ENCODE measurements at places on chromosomes 13 and 19.
A peak's percentile ranks its signal among the peaks of the same experiment; 100 is the strongest.

- no peak for DNase-seq
Measured at GRCh38 chr19:45771311-45771933, 2.4 kb upstream of the SIX5 start.

DNA sequence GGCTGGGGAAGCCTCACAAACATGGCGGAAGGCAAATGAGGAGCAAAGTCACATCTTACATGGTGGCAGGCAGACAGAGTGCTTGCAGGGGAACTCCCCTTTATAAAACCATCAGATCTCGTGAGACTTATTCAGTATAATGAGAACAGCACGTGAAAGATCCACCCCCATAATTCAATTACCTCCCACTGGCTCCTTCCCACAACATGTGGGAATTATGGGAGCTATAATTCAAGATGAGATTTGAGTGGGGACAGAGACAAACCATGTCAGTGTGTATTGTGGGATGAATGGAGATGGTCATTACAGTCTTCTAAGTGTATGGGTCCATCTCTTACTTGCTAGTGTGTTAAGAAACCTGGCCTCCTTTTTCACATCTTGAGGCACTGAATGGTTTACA is 4.4 kb downstream of the BCKDHA start:
- no peak for DNase-seq

GRCh38 chr19:9498183-9498902 is at the start of gene ZNF560:
Gene ZNF560 (minus strand): TSS chr19:9498616. CDS start chr19:9475313, 23,303 bp downstream.
- DNase-seq = no peak

- DNase-seq = no peak
Measured at GRCh38 chr19:45103508-45104319, 10.7 kb downstream of the PPP1R37 start.

- DNase-seq = no peak
Measured at GRCh38 chr19:14536926-14537692, 7.7 kb downstream of the TECR start.

DNA sequence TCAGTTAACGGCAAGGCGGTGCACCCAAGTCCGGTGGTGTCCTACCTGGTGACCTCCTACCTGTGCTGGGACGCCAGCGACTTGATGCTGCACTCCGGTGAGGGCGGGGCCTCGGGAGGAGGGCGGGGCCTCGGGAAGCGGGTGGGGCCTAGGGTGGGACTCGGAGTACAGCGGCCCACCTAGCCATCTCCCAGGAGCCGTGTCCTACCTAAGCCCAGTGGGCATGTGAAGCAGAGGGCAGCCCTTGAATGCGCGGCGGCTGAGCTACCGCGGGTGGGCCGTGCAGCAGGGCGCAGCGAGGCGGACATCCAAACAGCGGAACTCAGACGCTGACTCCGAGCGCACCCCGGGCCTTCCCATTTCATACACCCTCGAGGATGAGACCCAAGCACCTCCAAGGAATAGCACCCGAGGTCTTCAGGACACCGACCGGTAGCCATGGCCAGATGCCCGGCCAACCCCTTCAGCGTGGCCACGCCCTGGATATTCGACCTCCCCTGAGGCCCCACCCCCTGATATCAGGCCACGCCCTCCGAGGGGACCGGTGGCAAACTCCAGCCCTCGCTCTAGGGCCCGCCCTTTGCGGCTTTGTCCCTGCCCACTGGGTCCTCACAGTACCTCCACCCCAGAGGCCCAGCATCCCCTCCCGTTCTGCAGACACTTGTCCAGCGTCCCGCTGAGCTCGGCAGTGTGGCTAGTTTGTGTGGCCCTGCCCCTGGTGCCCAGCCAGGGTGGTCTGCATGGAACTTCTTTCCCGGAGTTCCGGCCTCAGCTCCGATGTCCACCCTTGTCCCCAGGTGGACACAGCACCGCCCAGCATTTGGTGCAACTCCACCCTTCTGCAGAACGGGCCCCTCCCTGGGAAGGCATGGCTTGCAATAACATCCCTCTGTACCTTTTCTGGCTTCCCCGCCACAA is 5.4 kb downstream of the KLK1 start:
- DNase-seq = peak; percentile 28

- no peak for DNase-seq
Measured at GRCh38 chr19:48818234-48818820, 7.5 kb upstream of the BCAT2 start.

DNA sequence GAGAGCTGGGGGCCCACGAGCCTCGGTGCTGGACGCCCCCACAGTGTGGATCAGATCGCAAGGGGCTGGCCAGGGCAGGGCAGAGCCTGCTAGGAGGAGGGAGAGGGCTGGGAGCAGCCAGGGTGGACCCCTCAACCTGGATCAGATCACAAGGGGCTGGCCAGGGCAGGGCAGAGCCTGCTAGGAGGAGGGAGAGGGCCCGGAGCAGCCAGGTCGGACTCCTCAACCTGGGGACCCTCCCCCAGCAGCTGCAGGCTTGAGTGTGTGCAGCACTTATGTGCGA is 126.6 kb downstream of the KDM4B start:
- DNase-seq = no peak

GRCh38 chr19:51811344-51811743 is 16.4 kb downstream of the FPR3 start:
- no peak for DNase-seq

DNA sequence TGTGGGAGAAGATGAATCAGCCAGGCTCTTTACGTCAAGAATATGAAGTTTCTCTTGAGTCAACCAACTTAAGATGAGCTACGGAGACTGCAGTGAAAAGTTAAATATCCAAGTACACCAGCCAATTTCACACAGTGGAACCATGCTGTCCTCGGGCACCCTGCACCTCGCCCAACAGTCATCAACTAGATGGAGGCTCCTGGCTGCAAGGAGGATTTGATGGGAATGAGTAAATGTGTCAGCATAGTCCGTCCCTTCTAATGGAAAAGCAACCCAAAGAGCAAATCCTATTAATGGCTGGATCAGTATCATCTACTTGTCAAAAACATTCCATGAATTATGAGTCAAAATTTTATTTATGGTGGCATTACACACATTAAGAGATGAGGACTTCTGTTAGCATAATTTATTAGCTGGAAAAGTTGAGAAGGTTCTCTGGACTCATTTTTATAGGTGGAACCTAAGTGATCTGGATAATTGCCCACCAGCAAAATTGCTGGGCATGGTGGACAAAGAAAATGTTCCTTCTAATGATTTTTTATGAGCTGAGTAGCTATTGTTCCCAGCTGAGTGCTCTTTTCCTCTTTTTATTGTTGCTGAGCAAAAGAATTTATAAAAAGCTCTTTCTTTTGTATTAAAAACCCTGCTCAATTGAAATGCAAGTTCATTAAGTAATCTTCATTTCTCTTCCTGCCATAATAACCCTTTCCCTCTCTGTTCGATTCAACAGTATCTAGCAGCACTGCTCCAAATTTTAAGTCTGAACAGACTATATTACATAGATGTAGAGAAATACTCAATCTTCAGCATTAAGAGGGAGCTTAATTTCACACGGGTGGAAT is 88.4 kb downstream of the DNAJC15 start:
- DNase-seq = no peak

DNA sequence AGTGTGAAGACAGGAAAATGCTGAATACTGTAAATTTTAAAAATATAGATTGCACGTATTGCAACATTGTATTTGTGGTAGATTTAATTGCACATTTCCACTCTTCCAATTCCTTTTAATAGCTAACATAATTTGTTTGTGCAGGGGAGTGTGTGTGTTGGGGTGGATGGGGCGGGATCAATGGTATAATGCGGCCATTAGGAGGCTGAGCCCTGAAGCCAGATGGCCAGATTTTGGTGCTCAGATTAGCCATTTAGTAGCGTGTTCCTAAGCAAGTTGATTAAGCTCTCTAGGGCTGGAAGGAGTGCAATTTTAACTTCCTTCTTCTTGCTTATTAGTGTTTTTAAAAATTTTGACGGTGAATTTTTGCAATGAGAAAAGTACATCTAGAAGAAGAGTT is 5.8 kb downstream of the OXGR1 start:
- no peak for DNase-seq

DNA sequence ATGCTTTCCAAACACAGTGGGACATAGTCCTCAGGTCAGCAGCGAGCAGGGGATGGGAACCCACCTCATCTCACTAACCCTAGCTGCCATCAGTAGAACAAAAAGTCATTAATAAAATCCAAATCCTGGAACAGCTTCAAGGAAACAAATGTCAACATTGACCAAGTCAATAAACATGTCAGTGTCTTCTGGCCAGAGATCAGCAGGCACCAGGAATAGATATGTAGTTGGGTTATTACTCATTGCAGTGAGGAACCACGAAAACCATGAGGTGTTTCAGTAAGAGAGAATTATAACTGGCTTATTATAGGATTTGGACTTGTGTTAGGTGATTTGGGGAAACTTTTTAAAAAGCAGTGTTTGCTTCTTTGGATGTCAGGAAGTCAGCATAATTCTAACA is 17.1 kb upstream of the CD33 start:
- DNase-seq = no peak

- DNase-seq = no peak
Measured at GRCh38 chr19:293436-294110, 2.4 kb upstream of the PLPP2 start.

GRCh38 chr19:18785179-18786124 is 5.7 kb downstream of the COMP start:
- DNase-seq = peak; percentile 60

DNA sequence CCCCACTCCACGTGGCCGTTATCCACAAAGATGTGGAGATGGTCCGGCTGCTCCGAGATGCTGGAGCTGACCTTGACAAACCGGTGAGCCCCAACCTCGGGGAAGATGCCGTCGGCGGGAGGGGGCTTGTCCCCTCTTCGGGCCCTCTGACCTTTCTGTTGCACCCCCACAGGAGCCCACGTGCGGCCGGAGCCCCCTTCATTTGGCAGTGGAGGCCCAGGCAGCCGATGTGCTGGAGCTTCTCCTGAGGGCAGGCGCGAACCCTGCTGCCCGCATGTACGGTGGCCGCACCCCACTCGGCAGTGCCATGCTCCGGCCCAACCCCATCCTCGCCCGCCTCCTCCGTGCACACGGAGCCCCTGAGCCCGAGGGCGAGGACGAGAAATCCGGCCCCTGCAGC is 4.8 kb downstream of the CCER2 start:
- no peak for DNase-seq

GRCh38 chr13:40197936-40198595 is 468.4 kb downstream of the FOXO1 start:
- no peak for DNase-seq

DNA sequence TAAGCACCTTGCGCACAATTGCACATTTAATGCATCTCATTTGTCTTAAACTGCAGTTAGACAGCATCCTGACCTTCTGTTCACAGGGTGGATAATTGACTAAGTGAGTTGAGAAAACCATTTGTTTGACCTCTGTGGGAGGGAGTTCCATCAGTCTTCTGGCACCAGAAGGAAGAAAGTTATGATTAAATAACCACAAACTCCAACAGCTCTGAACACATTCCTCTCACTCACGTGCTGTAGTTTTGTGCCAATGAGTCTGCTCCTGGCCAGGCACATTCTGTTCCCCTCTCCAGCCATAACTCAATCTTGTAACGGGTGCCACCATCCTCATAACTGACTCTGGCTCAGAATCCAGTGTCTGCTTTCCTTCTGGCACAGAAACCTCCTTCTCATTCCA is 817.2 kb downstream of the SLITRK1 start:
- DNase-seq = no peak

GRCh38 chr19:18895824-18896341 is at the start of gene CERS1:
Gene CERS1 (minus strand): TSS chr19:18896158. CDS start chr19:18896072, 86 bp downstream.
- DNase-seq = no peak

DNA sequence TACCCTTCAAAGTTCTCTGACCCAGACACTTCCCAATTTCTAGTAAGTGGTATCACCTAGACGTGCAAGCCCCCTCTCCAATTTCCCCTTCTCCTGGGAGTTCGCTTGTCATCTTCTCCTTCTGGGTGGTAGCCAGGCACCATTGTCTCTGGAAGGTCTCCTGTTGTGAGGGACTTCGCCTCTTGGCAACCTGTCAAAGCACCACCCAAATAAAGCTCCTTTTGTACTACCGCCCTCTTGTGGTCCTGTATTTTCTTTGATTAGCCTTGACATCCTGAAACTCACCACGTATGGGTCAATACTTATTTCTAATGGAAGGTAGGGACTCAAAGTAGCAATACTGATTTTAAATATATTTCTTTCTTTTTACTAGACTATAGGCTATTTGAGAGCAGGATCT is 8.2 kb downstream of the GPC5 start:
- DNase-seq = no peak

- no peak for DNase-seq
Measured at GRCh38 chr19:29509456-29509855, 16.3 kb upstream of the VSTM2B start.

DNA sequence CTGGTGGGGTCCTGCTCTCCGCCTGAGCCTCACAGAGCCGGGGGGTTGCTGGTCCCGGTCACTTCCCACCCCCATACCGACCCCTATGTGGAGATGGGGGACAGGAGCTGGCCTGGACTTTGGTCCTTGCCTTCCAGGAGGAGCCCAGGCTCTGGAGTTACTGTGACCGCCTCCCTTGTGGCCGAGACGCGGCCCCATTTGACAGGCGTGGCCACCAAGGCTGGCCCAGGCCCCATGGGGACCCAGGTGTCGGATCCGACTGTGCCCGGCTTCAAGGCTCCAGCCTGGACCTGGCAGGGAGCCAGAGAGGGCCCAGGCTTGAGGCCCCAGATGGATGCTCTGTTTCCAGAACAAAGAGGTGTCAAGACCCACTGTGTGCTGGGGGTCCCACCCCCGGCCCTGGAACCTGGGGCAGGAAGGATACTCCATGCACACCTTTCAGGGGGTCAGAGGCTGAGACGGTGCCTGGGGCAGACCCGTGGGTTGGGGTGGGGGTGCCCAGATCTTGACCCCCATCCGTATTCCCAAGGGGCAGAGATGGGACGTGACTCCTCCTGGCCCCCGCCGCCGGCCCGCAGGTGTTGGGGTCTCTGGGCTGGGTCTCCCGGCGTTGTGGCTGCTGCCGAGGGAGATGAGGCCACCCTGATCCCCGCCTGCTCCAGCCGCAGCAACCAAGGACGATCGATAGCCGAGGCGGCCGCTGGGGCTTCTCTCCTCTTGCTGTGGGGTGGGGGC is 47.8 kb upstream of the TCF3 start:
- no peak for DNase-seq

- DNase-seq = peak; percentile 73
Measured at GRCh38 chr19:48398375-48399235, 5.1 kb downstream of the GRIN2D start.

DNA sequence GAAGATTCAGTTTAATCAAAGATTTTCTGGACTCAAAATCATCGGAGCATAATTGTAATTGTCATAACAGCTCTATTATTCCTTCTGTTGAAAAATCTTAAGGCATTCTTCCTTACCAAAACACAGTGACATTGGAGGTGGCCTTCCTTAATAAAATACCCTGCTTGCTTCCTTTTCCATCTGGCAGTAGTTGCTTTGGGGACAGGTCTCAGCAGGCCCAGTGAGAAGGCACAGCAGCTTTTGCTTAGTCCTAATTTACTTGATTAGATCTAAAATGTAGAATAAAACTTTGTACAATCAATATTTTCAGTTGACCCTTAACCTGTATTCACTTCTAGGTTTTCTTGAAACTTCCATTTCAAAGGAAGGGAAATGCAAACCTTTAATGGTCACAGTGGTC is 471.6 kb downstream of the PCDH20 start:
- DNase-seq = no peak

- DNase-seq = no peak
Measured at GRCh38 chr19:1933942-1934341, 7.0 kb upstream of the CSNK1G2 start.

- no peak for DNase-seq
Measured at GRCh38 chr19:4539693-4540581, at the start of gene LRG1. Gene LRG1 (minus strand): TSS chr19:4540036. CDS start chr19:4540013, 23 bp downstream.

All from activated T-cell treated with anti-CD3 and anti-CD28 coated beads for 1 hour (primary cell).